Cortex of kidney (tissue), 1 donor: ENCODE measurements at places on chromosomes 4 and X.

DNA sequence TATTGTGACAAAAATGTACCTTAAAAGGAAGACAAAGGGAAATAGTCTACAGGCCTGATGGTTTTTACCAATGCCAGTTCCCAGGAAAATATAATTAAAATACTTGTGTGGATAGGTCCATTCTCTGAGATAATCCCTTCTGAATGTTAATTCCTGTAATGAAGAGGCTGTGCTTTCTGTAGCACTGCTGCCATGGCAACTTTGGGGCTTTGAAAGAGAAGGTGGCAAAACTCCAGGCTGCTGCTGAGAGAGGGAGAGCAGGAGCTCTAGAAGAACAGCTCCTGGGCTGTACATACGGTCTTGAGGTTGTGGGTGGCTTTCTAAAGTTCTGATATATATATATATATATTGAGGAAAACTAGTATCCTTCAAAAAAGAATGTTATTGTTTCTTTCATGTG is 125.4 kb downstream of the PDLIM5 start:
- DNase-seq = no peak

DNA sequence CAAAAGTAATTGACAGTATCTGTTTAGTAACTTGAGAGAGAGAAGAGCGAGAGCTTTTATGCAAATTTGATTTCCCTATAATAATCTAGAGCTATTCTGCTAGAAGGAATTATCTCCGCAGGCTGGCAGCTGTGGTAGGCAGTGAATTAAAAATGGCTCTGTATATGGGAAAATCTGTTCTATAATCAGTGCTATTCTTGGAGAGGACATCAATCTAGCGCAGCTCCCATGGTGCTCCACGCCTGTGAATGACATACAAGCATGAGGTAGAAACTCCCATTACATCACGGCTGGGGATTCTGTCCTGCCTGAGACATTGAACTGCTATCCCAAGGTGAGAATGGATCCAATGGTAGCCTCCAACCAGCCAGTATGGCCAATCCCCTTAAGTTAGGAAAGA is 179.0 kb downstream of the DHX15 start:
- DNase-seq = no peak

- no peak for DNase-seq
Observed at GRCh38 chr4:109588176-109588575, 28.1 kb downstream of the MCUB start.

- no peak for DNase-seq
Observed at GRCh38 chrX:1925053-1925481, 310.2 kb downstream of the ASMT start.

GRCh38 chr4:48898733-48899431 is 7.7 kb downstream of the OCIAD2 start:
- DNase-seq = no peak

- no peak for DNase-seq
Observed at GRCh38 chr4:17898553-17899055, 87.8 kb downstream of the NCAPG start.

GRCh38 chr4:76361689-76362412 is 55.3 kb downstream of the STBD1 start:
- DNase-seq = no peak

DNA sequence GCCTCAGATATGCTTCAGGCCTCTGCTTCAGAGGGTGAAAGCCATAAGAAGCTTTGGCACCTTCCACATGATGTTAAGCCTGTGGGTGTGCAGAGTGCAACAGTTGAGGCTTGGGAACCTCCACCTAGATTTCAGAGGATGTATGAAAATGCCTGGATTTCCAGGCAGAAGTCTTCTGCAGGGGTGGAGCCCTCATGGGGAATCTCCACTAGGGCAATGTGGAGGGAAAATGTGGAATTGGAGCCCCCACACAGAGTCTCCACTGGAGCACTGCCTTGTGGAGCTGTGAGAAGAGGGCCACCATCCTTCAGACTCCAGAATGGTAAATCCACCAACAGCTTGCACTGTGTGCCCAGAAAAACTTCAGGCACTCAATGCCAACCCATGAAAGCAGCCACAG is 35.2 kb downstream of the TLR10 start:
- no peak for DNase-seq

- DNase-seq = no peak
Observed at GRCh38 chr4:40475609-40476008, 140.5 kb downstream of the CHRNA9 start.

GRCh38 chr4:150896497-150896896 is 118.6 kb downstream of the LRBA start:
- DNase-seq = no peak

GRCh38 chr4:146648461-146648783 is 9.7 kb downstream of the POU4F2 start:
- no peak for DNase-seq

DNA sequence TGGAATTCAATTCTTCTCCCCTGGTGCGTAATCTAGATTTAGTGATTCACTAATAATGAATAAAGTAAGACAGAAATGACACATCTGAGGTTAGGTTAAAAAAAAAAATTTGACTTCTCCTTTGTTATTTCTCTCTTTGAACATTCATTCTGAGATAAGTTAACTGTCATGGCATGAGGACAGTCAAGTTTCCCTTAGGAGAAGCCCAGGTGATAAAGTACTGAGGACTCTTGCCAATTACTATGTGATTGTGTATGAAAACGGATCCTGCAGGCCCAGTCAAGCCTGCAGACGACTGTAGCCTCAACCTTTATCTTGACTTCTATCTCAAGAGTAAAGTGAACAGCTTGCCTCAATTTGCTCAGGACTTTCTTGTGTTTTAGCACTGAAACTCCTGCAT is 293.2 kb downstream of the PRR32 start:
- no peak for DNase-seq

DNA sequence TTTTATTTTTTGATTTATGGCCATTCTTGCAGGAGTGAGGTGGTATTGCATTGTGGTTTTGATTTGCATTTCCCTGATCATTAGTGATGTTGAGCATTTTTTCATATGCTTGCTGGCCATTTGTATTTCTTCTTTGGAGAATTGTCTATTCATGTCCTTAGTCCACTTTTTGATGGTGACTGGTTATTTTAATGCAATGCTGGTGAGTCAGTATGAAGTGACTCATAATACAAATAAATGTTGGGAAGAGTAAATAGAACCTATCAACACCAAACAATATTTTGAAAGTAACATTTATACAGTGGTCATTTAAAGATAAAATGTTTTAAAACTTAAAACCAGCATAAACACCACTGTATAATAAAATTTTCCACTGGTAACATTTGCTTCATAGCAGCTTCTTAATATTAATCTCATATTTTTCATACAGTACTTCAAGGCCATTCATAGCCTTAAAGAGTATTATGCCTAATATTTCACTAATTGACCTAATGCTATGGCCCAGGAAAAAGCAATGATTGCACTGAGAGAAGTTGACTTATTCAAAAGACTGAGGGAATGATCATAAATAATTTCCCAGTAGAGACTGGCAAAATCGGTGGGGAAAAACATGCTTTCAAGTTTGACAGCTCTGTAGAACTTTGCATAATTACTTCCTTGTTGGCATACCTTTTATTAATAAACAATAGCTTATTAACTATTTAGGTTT is 33.9 kb downstream of the CASK start:
- DNase-seq = no peak

DNA sequence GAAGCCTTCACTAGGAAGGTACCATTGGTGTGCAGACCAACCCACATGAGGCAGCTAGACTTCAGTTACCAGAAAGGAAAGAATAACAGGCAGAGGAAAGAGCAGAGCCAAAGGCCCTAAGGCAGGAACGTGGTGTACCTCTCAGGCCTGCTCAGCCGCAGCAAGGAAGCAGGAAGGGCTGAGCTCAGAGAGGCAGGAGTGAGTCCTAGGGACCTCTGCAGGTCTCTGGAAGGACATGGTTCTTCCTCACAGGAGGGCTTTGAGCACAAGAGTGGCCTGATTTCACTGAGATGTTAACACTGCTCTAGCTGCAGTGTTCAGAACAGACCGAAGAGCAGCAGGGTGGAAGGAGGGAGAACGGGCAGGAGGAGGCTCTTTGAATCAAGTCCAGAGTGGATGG is 124.6 kb downstream of the DCHS2 start:
- no peak for DNase-seq

GRCh38 chr4:53646795-53647194 is 55.5 kb upstream of the LNX1 start:
- DNase-seq = no peak

DNA sequence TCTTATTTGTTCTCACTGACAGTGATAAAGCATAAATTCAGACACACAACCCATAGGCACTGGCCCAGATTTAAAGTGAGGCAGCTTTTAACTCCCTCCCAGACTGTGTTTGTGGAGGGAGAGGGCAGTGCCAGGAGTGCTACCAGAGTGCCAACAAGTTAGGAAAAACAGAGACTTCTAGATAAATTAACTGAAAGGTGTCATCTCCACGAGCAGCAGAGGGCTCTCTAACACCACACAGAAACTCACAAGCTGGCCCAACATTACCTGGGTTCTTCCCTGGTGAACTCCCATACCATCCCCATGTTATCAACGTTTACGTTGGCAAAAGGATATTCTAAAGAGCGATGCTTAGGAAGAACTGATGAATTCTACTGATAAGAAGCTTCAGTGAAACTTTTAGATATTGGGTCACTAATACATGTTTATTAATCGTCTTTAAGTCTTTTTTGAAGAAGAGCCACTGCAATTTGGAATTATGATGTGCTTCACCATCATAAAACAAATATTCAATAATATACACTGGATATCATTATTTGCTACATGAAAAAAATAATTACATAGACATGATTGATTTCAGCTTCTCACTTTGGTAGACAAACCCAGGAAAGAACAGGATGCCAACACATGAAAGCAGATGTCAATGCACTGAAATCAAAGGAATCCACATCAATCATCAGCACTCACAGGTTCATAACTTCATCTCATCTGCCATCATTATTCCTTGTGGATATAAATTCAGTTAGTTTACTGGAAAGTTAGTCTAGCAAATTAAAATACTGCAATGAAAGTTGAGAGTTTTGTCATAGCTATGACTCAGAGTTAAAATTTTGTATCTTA is 121.2 kb upstream of the NAP1L5 start:
- DNase-seq = no peak

- DNase-seq = no peak
Observed at GRCh38 chrX:129958083-129958465, 24.4 kb upstream of the BCORL1 start.

DNA sequence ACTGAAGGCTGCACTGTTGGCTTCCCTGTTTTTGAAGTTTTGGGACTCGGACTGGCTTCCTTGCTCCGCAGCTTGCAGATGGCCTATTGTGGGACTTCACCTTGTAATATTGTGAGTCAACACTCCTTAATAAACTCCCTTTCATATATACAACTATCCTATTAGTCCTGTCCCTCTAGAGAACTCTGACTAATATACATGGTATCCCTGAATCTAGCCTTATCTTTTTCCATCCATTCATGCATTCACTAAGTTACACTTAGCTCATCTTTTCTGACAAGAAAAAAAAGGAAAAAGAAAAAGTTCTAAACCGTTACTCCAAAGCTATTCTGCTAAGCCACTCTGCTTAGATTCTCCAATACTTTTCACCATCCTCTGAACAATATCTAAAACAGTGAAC is 1260.2 kb upstream of the PCDH7 start:
- no peak for DNase-seq

DNA sequence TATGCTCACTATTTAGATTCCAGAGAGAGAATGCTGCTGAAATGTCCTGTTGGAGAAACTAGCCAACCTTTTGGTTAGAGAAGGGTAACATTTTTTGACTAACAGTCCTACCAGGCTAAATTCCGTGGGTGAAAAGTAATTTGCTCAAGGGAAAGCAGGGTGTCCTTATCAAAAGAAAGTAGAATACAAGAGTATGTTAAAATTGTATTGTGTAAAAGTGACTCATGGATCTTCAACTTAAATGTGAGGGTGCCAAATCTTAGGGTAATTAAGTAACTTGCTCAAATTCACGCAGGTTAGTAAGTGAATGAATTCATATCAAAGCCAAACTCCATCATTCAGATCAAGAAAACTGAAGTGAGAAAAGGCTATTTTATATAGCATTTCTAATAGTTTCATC is 81.7 kb downstream of the PCDH7 start:
- DNase-seq = no peak

GRCh38 chr4:3780347-3781171 is 14.4 kb downstream of the ADRA2C start:
- no peak for DNase-seq

- no peak for DNase-seq
Observed at GRCh38 chrX:136779346-136779781, 1.4 kb downstream of the ARHGEF6 start.

- DNase-seq = no peak
Observed at GRCh38 chrX:140711894-140712293, 2.3 kb downstream of the LINC00632 start.

DNA sequence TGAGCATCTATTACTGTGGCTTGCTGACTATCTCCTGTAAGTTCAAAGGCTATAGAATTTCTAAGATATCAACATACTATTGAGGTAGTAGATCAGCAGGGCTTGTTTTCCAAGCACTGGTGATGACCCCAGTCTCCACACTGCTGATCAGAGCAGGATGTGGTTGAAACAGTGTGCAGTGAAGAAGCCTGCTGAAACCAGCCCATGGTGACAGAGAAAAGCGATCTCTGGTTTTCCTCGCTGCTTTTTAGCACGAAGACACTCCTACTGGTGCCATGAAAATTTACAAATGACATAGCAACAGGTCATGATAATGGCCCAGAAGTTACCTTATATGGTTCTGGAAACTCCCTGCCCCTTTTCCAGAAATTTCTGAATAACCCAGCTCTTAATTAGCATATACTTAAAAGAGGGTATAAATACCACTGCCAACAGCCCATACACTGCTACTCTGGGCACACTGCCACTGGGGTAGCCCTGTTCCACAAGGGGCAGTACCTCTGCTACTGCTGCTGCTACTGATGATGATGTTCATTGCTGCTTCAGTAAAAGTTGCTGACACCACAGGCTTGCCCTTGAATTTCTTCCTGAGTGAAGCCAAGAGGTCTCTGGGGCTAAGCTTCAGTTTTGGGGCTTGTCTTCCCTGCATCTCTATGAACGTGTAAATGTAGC is 1689.5 kb upstream of the PCDH10 start:
- no peak for DNase-seq

DNA sequence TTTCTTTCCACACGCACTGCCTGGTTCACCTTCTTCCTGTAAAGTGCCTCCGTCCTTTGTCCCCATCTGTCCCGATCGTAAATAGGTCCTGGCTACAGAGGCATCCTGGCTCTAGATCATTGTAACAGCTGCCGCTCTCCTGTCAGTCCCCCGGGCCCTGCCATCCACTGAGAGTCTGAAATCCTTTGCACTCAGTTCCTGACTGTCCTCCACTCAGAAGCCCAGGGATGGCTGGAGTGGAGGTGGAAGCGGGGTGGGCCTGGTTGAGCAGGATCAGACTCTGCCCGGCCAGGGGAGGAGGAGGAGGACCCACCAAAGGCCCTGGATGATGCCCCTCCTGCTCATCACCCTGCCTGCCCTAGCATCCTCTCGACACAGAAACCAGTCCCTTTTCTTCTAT is 29.8 kb downstream of the PIGG start:
- DNase-seq = no peak

DNA sequence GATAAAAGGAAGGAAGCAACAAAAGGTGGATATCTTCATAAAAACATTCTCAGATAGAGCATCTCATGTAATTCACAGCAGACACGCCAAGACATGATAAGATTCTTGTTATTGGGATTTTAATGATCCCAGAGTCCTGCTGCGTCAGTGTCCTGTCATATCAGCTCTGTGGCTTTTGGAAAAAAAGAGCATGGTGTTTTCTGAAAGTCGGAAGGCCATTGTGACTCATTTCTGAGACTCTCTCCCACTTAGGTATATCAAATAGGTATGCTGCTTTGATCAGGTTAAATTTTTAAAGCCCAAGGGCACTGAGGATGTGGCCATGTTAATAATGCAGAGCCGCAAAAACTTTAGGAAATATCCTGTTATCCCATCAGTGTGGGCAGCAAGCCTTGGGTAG is 481.0 kb downstream of the KCNIP4 start:
- DNase-seq = no peak

- DNase-seq = no peak
Observed at GRCh38 chrX:861921-862320, 231.3 kb downstream of the SHOX start.
